ENCODE measurements at places on chromosomes 2 and 18. TPM values are rescaled to one million over a fixed set of nuclear protein-coding genes. Genes with fewer than 3 reads are reported as not detected.

Gene CCDC85A
- total RNA-seq = 11.2 TPM

Gene LAMA3
- total RNA-seq = 3.1 TPM

Gene LONRF2
- total RNA-seq = under 0.01 TPM

Gene CPS1
- total RNA-seq = 7.2 TPM

Gene SCTR
- not detected for total RNA-seq

Gene NRP2
- total RNA-seq = 46.2 TPM

Gene CNTNAP5
- 0.09 TPM for total RNA-seq

Gene CCDC178
- total RNA-seq = not detected

Measured in endothelial cell of coronary artery (primary cell).